ENCODE measurements at places on chromosomes 5 and 9.

DNA sequence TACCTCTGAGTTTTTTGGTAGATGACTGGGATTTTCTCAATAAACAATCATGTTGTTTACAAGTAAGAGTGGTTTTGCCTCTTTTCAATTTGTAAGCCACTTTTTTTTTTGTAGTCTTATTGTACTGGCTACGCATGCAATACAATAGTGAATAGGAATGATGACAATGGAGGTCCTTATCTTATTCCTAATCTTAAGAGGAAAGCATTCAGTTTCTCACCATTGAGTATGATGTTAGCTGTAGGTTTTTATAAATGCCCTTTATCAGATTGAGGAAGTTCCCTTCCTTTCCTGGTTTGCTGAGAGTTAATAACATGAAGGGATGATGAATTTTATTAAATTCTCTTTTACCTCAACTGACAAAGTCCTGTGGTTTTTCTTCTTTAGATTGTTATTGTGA, 155.2 kb downstream of the ADAMTSL1 start:
- DNase-seq = no peak

DNA sequence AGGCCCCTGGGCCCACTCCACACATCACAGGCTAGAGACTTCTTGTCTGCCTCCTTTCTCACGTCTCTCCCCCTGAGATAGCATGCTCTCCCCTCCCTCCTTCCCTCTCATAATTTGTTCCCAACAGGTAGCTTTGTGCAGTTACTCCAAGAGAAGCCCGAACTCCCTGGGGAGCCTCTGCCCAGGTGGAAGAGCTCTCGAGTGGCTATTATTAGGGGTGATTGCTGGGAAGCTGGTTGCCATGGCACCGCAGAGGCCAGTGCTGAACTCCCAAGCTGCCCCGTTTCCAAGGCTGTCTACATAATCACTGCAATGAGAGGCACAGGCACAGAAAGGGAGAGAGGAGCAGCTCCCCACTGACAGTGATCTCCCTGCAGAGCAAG, 104.7 kb upstream of the GPR151 start:
- no peak for DNase-seq

GRCh38 chr5:158716668-158717067, 383.0 kb downstream of the EBF1 start:
- no peak for DNase-seq

DNA sequence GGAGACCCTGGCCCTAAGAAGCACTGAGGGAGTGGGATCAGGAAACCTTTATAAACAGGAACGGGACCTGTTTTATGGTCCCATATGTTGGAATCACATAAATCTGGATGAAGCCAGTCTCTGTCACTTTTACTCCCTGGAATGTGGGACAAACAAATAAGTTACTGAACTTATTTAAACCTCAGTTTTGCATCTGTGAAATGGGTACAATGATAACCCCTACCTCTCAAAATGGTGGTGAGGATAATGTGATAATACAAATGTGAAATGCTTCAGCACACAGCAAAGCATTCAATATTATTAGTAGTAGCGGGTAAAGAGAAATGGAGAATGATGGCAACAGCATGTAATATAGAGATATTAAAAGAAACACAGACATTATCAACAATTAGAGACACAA, 298.9 kb downstream of the ZSWIM6 start:
- no peak for DNase-seq

DNA sequence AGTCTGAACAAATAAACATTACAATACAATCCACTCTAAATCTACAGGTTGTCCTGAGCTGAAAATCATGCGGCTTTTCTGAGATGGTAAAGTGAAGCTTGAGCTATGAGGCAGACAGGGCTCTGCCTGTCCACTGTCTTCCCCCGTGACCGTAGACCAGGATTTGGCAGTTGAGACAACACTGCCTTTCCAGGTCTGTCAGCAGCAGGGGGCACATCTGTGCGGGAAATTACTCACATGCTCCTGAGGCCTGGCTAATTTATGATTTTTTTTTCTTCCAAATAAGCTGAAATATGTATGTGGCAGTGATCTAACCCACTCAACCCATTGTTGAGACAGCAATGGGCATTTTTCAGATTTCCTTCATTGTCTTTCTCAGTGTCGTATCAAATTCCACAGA, 307.9 kb downstream of the FBXL7 start:
- DNase-seq = no peak

GRCh38 chr9:130768265-130768664, 66.8 kb upstream of the ABL1 start:
- DNase-seq = no peak

DNA sequence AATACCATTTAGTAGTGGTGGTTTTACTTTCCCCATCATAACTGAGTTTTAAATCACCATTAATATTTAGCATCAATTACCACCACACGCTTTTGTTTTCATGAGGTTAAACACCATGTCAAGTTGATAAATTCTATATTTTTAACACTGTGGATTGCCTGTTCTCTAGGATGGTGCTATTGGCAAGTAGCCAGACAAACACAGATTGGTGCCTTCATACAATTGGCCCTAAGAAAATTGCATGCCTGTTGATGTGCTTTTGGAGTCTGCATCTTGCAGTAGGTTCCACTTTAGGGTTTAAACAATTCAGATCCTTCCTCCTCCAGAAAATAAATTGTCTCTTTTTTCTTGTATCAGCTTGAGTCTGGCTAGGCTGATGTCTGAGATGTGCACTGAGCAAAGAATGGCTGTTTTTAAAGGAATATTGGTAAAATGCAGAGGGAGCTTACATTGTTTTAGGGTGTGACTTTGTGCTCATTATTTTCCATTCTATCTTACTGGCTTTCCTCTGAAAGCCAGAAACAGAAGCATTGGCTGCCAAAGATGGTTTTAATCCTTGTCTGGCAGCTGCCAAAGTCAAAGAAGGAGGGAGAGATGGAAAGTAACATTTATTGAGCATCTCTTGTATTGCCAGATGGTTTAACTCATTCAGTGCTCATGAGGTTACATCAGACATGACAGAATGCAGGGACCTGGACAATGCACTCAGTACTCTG, 19.6 kb upstream of the MAN2A1 start:
- DNase-seq = no peak

DNA sequence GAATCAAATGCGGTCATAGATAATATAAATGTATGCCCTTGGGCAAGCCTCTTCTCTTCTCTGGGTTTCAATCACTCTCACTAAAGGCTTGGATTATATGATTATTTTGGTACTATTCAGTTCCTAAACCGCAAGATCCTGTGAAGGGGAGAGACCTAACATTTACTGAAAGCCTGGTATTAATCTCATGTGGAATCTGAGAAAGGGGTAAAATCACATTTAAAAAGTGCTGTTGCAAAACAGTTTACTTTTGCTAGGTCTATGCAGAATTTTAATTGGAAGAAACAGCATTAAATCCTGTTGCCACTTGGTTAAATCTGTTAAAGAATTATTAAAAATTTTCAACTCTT, 50.7 kb downstream of the SLC44A1 start:
- no peak for DNase-seq

GRCh38 chr5:103667068-103667467, 104.5 kb upstream of the NUDT12 start:
- no peak for DNase-seq

DNA sequence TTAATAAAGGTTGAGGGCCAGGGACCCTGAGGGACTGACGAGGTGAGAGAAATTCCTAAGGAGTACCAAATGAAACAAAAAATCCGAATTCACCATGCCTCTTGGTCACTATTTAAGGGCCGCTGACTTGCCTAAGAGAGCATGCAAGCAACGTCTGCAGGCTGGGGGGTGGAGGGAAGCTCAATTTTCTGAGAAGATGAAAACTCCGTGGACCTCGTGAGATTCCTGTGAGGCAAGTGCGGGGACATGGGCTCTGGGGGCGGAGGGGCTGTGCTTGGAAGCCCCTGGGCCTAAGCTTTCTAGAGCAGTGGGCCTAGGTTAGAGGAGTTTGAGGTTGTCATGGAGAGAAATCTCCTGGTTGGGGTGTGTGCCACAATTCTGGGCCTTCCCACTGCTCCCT, 27.5 kb downstream of the NTRK2 start:
- no peak for DNase-seq

DNA sequence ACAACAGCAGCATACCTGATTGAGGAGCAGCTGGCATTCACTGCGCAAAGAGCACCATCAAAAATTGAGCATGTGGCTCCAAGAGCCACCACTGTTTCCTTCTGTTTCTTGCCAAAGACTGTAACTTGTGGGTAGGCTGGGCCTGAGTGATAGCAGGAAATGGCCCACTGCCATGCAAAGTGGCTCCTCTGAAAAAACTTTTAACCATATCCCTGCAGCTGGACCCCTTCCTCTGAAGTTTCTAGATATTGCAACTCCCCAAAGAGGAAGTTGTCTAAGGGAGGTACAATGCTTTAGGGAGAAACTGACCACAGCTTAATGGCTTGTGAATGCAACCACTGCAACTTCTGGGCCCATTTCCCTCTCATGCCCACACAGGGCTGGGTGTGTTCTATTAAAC, 355.4 kb upstream of the PDE4D start:
- no peak for DNase-seq

GRCh38 chr9:118650417-118650816, 718.8 kb downstream of the BRINP1 start:
- DNase-seq = no peak

DNA sequence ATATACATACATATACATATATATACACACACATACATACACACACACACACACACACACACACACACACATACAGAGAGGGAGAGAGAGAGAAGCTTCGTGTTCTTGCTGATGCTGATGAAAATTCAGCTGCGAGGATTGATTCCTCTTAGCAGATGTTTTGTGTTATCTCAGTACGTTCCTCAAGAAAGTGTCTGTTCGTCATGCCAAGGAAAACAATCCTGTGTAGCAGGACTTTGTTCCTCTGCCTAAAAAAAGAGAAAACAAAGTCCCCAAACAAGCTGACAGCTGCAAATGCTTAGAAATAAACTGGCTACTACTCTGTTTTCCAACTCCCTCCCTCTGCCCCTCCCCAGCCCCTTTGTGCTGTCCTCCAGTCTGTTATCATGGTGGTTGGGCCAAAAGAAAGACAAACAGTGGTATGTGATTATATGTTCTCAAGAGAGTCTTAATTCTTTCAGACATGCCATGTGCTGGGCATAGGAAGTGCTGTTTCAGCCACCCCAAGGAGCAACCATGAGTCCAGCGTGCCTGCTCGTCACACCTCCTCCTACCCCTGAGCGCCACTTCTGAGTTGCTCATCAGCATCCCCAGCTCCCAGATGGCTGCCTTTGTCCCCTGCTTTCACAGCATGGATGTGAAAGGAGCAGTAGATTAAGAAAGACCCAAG, 71.5 kb upstream of the EQTN start:
- DNase-seq = peak; percentile 86

- no peak for DNase-seq
These were observed 135.5 kb downstream of the NMUR2 start for GRCh38 chr5:152269533-152269932.

GRCh38 chr5:148091991-148092964, 28.5 kb downstream of the SPINK5 start:
- DNase-seq = no peak

DNA sequence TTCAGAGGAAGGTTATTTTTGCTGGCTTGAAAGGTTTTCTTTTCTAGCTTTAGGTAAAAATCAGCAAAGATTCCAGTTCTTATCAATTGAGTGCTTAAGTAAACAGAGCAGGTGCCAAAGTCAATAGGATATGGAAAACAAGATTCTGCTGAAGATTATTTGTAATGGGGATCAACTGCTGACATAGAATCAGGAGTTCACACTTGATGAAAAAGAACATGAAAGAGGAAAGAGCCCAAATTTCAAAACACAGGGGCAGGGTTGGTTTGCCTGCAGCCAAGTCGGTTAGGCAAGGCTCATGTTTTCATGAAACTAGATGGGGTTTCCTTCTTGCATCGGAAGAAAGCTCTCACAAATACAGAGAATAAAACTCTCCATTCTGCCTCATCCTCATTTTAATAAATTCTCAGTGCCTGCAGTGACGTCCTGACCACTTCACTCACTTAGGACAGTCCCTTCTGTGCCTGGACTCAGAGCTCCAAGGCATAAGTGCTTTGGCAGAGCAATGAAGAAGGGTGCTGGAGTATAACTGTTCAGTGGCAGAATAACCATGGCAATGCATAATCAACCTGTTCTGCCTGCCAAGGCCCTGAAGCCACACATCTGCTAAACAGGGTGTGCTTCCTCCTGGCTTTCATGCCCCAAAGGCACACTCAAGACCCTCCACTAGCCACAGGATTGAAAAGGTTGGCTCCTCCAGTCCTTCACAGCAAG, 179.6 kb downstream of the GNAQ start:
- no peak for DNase-seq

DNA sequence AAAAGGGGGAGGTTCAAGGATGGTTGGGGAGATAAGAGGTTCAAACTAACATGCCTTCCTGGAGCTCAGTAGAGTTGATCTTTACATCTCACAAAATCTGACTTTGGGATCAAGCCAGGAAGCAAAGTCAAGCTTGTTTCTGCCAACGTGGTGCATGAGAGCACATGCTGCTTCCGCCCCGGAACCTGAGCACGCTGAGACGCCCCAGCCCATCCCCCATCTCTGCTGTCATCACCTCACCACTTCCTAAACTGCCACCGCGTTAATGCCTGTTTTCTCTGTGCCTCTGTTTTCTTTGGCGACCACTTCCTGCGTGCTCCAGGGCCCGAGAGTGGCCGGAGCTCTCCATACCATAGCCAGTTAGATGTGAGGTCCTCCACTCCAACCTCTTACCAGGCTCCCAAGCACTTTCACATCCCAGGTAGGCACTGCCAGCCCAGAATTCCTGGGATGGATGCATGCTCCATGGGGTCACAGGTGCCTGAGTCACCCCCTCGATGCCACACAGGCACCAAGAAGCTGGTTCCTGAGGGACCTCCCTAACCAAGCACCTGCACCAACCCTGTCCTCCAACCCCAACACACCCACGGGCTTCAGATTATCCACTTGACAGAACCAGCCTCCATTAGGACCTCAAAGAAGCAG, 31.2 kb upstream of the AFAP1L1 start:
- DNase-seq = no peak

GRCh38 chr5:52452098-52452497, 335.6 kb upstream of the ITGA1 start:
- DNase-seq = no peak

GRCh38 chr9:78775211-78775610, 478.3 kb downstream of the PSAT1 start:
- DNase-seq = no peak

DNA sequence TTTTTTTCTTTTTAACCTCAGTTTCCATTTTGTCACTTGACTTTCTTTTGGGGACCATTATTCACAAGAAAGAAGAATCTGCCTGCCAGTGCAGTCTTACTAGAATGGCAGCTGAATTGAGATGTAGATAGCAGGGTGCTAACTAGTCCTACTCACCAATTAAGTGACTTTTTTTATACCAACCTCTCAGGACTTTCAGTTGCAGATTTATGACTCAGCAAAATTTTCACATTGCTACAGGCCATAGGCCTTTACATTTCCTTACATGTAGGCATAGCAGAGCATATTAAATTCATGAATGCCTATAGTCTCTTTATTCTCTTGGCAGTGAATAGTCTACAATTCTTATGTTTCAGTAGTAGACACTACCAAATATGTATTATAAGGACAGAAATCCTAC, 54.0 kb upstream of the FKTN start:
- no peak for DNase-seq
